ENCODE measurements at places on chromosomes 16 and 17.

- no peak for DNase-seq
These were observed 19.5 kb downstream of the ANKRD40 start for GRCh38 chr17:50688245-50688644.

DNA sequence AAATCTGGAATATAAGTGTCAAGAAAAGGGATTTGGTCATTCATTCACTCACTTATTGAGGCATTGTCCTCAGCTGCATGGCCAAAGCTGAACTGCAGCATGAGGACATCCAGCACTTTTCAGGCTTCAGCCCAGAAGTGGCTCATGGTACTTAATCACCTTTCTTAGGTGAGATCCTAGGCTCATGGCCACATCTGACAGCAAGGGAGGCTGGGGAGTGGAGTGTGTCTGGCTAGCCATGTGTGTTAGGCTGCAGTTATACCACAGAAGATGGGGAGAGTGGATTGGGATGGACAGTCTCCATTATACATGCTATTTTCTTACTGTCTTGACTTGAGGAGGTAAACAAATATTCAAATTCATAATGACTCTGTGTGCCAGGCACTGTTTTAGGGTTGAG lies 68.8 kb downstream of the SHISA6 start:
- no peak for DNase-seq

- DNase-seq = no peak
These were observed 2.9 kb downstream of the CMIP start for GRCh38 chr16:81447383-81448101.

DNA sequence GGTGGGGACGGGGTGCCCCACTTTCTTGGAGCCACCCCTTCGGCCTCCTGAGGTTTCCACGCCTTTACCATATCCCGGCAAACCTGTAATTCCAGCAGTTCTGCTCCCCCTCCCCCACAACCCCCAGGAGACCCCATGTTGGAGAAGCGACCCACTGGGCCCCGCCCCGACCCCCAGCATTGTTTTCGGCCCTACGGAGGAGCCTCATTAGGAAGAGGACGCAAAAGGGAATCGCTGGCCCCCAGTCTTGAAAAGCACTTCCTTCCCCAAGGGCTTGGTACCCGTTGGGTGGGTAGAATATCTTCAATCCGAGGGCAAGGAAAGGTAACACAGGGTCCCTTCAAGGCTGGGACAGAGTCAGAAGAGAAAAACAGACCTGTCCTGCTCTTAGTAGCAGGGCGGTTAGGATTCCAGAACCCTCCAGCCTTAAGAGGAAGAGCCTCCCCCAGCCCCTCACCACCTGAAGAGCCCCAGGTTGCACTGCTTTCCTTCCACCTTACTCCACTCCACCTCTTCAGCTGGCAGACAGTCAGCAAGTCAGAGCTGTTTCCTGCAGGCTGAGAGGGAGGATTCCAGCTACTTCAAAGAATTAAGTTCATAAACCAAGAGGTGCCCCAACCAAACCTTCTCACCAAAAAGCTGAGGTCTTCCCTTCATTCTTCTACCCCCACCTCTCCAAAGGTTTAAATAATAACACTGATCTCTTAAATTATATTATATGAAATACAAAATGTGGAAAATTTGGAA lies 803 bp upstream of the TLCD2 start:
- DNase-seq = no peak

GRCh38 chr16:50259334-50260205 lies 6.8 kb upstream of the ADCY7 start:
- no peak for DNase-seq

GRCh38 chr16:64919929-64920607 lies 201.8 kb downstream of the CDH11 start:
- no peak for DNase-seq

DNA sequence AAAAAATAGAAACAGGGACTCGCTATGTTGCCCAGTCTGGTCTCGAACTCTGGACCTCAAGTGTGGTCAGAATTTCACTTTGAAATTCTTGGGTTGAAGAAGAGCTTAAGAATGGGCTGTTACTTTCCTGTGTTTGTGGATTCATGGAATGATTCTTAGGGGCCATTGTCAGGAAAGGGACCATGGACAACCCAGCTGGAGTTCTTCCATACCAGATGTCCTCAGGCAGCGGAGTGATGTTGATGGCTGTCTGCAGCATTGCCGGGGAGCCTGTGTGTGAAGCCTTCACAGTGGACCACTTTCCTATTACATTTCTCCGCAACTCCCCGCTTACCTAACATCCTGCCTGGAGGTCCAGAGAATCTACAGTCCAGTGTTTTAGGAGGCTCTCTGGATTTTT lies 145.9 kb downstream of the CLEC16A start:
- DNase-seq = no peak

DNA sequence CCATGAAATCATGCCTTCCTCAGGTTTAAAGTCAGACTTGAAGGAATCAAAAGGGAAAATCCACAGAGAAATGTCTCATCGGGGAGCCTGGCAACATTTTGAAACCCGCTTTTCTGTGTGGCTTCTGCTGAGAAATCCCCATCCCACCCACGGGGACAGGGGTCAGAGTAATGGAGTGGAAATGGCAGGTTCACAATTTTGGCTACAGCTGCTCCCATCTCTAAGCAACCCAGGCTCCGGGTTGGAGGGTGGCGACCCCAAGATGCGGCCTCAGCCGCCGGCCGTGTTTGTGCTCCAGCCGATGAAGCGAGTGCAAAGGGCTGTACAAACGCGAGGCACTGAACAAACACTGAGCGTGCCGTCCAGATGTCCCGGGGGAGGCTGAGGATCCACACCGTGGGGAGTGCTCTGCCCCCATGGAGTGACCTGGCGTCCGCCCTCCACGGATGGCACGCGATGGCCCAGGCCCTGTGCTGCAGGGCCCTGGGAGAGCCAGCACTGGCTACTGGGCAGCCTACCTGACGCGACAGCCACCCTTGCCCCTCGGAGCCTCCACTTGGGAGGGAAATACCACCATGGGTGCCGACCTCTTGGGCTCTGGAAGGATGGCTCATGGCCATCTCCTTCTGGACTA lies 22.2 kb downstream of the SLC43A2 start:
- DNase-seq = no peak

DNA sequence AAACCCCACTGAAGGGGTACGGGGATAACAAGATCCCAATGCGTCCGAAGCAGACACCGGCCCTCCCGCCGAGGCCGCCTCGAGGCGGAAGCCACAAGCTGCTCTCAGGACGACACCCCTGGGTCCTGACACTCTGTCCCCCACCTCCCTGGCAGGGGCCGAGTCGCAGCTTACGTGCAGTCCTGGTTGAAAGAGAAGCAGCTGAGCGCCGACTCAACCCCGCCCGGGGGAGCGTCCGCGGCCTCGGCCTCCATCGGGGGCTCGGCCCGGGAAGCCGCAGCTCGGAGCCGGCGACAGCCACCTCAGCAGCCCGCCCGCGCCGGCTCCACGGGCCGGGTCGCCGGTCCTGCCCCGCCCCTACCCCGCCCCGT lies at the start of gene WIPI1:
Gene WIPI1 (minus strand): TSS at position 329 of the 371 bp plus-strand sequence. CDS start 75 bp downstream, at position 254.
- no peak for DNase-seq

DNA sequence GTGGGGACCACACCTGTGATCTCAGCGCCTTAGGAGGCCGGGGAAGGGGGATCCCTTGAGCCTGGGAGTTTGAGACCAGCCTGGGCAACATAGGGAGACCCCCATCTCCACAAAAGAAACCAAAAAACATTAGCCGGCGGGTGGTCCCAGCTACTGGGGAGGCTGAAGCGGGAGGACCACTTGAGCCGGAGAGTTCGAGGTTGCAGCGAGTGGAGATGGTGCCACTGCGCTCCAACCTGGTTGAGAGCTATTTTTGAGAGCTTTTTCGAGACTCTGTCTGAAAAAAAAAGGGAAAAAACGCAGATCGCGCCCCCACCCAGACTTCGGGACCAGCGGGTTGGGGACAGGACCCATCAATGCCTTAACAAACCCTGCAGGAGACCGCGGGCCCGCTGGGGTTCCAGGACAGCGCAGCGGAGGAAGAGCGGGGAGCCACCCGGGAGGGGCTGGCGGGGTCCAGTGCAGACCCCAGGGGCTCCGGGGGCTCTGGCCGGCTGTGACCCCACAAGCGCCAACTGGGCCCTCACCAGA lies 762 bp upstream of the BAIAP3 start:
- no peak for DNase-seq

GRCh38 chr16:87309620-87310525 lies 7.3 kb downstream of the C16orf95 start:
- no peak for DNase-seq

DNA sequence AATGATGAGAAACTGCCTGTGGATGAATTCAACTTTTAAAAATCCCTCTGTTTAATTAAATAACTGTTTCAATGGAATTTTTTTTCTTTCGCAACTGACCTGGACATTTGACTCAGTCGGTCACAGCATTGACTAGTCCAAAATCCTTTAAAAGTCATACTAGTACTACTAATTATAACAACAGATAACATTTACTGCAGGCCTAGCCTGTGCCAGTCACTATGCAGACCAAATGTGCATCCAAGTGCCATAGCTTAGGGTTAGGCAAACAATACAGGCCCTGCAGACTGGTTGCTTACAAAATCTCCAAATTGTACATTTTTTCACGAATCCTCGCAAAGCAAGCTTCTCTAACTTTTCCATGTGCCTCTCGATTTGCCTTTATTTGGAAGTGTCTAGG lies 56.6 kb downstream of the MYOCD start:
- DNase-seq = no peak

DNA sequence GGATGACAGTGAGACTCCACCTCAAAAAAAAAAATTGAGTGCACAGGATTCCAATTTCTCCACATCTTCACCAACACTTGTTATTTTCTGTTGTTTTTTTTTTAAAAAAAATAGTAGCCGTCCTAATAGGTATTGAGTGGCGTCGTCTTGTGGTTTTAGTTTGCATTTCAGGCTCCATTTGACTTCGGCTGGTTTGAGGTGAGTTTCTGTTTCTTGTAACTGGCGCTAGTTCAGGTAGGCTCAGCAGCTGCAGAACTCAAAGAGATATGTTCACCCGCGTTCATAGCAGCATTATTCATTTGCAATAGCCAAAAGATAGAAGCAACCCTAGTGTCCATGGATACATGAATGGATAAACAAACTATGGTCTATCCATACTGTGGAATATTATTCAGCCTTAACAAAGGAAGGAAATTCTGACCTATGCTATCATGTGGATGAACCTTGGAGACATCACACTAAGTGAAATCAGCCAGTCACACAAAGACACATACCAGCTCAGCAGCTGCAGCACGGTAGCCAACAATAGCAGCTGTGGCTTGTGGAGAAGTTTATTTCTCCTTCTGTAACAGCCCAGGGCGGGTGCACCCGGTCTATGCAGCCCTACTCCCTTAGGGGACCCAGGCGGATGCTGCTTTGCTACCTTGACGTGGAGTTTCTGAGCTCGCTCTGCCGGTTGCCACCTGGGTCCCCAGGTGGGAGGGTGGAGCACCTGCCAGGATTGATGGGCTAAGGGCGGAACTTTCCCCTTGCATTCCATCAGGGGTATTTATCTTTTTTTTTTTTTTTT lies 44.9 kb downstream of the TMEM235 start:
- DNase-seq = no peak

GRCh38 chr16:85936816-85937215 lies 37.9 kb downstream of the IRF8 start:
- DNase-seq = no peak

- DNase-seq = no peak
These were observed 4.2 kb downstream of the CD300LB start for GRCh38 chr17:74527081-74527480.

DNA sequence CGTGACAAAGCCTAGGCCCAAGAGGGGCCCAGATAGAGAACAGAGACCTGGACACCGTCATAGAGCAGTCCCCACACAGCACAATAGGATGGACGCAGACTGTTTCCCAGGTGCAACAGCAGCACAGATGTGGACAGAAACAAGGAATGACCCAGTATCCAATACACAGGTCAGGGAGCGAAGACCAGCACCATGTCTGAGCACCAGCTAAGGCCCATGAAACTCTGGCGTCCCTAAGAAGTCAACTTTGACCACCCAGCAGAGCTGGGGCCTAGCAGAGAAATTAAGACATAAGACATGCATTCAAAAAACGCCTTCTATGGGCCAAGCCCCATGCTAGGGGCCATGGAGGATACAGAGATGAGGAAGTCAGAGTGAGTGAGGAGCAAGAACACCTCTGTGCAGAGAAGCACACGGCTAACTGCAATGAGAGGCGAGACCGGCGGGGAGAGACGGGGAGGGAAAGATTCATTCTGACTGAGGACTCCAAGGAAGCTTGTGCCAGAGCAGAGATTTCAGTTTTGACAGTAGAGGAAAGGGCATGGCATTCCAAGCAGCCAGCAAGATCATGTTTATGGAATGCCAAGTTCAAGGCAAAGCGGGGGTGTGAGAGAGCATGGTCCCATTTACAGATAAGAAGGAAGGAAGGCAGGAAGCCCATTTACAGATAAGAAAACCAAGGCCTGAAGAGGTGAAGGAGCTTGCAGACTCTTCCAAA lies 50.8 kb downstream of the PITPNM3 start:
- DNase-seq = no peak

DNA sequence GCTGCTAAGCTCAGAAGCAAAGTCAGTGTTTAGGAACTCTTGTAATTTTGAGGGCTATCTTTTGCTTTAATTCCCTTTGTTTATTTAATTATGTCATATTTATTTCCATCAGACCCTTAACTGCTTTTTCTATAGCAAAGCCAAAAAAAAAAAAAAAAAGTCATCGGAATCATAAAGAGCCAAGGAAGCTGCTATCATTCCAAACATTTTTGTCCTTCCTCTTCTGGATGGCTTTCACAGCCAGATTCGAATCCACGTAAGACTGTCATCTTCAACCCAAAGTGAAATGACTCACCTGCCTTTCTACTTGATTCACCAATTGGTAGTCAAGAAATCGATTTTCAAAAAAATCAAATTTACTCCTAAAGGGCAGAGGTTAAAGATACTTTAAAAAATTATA lies 38.4 kb downstream of the WIPI1 start:
- DNase-seq = no peak

DNA sequence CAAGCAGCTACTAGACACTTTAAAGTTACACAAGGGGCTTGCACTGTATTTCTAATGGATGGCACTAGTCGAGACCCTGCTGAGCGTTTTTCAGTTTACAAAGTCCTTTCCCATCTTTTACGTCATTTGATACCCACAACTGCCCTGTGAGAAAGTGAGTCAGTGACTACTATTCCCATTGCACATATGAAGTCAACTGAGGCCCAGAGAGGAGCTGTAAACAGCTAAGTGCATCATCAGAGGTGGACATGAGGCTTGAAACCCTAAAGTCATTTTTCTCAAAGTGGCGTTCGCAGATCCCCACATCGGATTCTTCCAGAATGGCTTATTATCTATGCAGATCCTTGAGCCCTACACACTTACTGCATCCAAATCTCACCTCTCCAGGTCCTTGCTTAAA lies 50.6 kb downstream of the TEKT5 start:
- no peak for DNase-seq

GRCh38 chr17:38922538-38923297 lies 2.7 kb upstream of the LASP1NB start:
- DNase-seq = peak; percentile 23
